ENCODE measurements at places on chromosomes 1 and 21.

- peaks cover 14% of the 10 kb centered on the region for H3K36me3 ChIP-seq
- H3K27ac ChIP-seq = no peak overlapping the region
- no peak overlapping the region for H3K4me3 ChIP-seq
- DNase-seq = no peak
- no peaks in the 10 kb centered on the region for H3K4me1 ChIP-seq
Measured at GRCh38 chr1:155801149-155801548, 55.9 kb downstream of the GON4L start.

DNA sequence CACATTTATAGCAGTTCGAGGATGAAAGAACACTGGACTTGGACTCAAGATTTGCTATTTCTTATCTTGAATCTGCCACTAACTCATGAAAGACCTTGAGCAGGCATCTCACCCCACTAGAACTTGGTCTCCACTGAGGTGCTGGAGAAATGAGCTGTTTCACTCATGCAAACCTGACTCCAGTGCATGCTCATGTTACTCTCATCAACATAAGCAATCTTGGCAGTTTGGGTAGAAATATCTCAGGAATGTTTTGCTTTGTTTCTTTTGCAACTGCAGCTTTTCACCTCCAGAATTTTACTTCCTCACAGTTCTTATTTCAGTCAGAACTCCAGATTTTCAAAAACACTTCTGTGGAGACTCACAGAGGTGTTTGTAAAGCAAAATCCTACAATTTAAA lies 46.2 kb upstream of the DAB1 start:
- DNase-seq = no peak
- H3K27ac ChIP-seq = no peak overlapping the region
- H3K4me1 ChIP-seq = no peaks in the 10 kb centered on the region
- no peaks in the 10 kb centered on the region for H3K27me3 ChIP-seq

DNA sequence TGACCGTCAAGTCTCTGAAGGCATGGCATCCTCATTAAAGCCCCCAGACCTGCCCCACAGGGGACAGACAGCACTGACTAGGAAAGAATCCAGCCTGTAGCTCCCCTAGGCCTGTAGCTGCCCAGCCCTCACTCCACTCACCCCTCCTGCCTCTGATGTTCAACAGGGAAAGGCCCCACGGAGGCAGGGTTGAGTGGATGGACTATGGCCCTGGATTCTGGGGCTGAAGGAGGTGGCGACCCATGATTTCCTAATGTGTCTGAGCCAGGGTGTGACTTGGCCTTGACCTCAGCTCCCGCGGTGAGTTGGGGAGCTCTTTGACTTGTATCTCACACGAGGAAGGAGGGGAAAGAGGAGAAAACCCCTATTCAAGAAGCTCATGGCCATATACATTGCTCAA lies 238.5 kb upstream of the CSF3R start:
- DNase-seq = no peak
- peaks cover 98% of the 10 kb centered on the region for H3K27me3 ChIP-seq
- H3K27ac ChIP-seq = no peak overlapping the region
- no peak overlapping the region for H3K4me3 ChIP-seq

GRCh38 chr1:28144203-28145135 lies 32.0 kb downstream of the PTAFR start:
- H3K4me3 ChIP-seq = no peak overlapping the region
- H3K4me1 ChIP-seq = peaks cover 10% of the 10 kb centered on the region
- H3K27ac ChIP-seq = no peak overlapping the region
- no peaks in the 10 kb centered on the region for H3K36me3 ChIP-seq

GRCh38 chr21:40546647-40547046 lies 300.3 kb downstream of the DSCAM start:
- no peak overlapping the region for H3K27ac ChIP-seq
- no peaks in the 10 kb centered on the region for H3K27me3 ChIP-seq
- H3K4me3 ChIP-seq = no peak overlapping the region
- no peak for DNase-seq

- H3K4me1 ChIP-seq = peaks cover 2% of the 10 kb centered on the region
- no peak overlapping the region for H3K4me3 ChIP-seq
- no peak for DNase-seq
- no peaks in the 10 kb centered on the region for H3K27me3 ChIP-seq
- no peak overlapping the region for H3K27ac ChIP-seq
Measured at GRCh38 chr21:20997311-20997635, 936 bp upstream of the NCAM2 start.

DNA sequence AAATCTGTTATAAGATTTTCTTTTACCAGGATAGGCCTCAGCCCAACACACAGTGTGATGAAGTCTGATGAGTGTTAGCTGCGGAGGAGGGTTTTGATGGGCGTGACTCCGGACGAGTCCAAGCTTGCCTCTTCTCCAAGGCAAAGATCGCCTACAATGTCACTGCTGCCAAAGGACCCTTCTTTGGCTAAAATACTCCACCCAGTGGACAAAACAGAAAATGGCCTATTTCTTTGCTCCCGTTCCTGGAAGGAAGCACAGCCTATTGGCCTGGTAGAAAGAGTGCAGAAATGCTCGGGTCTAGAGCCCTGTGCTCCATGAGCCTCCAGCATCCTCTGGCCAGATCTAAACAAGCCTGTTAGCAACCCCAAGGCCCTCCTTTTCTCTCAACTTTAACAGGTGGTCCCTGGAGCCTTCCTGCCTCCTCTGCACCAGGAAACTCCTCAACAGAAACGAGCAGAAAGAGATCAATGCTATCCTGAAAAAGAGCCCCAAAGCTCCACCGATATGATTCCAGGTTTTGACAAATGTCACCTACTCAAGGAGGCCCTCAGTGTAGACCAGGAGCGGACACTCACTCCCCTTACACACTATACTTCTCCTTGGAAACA lies 3.4 kb upstream of the CASQ2 start:
- no peaks in the 10 kb centered on the region for H3K36me3 ChIP-seq
- no peaks in the 10 kb centered on the region for H3K27me3 ChIP-seq
- peak overlapping the region; percentile 25 for H3K4me3 ChIP-seq
- DNase-seq = peak; percentile 67
- no peaks in the 10 kb centered on the region for H3K4me1 ChIP-seq

GRCh38 chr1:3126756-3127678 lies 58.0 kb downstream of the PRDM16 start:
- H3K27ac ChIP-seq = no peak overlapping the region
- no peak overlapping the region for H3K4me3 ChIP-seq
- no peaks in the 10 kb centered on the region for H3K4me1 ChIP-seq
- peaks cover 94% of the 10 kb centered on the region for H3K27me3 ChIP-seq

- no peaks in the 10 kb centered on the region for H3K36me3 ChIP-seq
- H3K27me3 ChIP-seq = no peaks in the 10 kb centered on the region
- no peaks in the 10 kb centered on the region for H3K4me1 ChIP-seq
- no peak overlapping the region for H3K27ac ChIP-seq
Measured at GRCh38 chr1:55726994-55727393, 511.8 kb upstream of the USP24 start.

GRCh38 chr1:66275601-66276023 lies 258.3 kb upstream of the SGIP1 start:
- peaks cover 85% of the 10 kb centered on the region for H3K4me1 ChIP-seq
- H3K27me3 ChIP-seq = no peaks in the 10 kb centered on the region
- no peak for DNase-seq
- H3K27ac ChIP-seq = peak overlapping the region; percentile 88
- no peaks in the 10 kb centered on the region for H3K36me3 ChIP-seq

GRCh38 chr1:14929547-14930246 lies 223.8 kb upstream of the TMEM51 start:
- no peaks in the 10 kb centered on the region for H3K36me3 ChIP-seq
- H3K4me1 ChIP-seq = no peaks in the 10 kb centered on the region
- DNase-seq = no peak

DNA sequence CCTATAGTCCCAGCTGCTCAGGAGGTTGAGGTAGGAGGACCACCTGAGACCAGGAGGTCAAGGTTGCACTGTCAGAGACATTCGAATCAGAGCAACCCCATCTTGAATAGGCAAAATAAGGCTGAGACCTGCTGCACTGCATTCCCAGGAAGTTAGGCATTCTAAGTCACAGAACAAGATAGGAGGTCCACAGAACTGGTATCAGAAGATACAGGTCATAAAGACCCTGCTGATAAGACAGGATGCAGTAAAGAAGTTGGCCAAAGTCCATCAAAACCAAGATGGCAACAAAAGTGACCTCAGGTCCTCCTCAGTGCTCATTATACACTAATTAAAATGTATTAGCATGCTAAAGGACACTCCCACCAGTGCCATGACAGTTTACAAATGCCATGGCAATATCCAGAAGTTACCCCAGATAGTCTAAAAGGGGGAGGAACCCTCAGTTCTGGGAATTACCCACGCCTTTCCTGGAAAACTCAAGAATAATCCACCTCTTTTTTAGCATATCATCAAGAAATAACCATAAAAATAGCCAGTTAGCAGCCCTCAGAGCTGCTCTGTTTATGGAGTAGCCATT lies 65.2 kb upstream of the KLHDC7A start:
- H3K4me3 ChIP-seq = no peak overlapping the region
- H3K27ac ChIP-seq = no peak overlapping the region
- peaks cover 94% of the 10 kb centered on the region for H3K27me3 ChIP-seq
- no peaks in the 10 kb centered on the region for H3K36me3 ChIP-seq
- no peaks in the 10 kb centered on the region for H3K4me1 ChIP-seq

- no peaks in the 10 kb centered on the region for H3K36me3 ChIP-seq
- H3K4me1 ChIP-seq = peaks cover 10% of the 10 kb centered on the region
- peak overlapping the region; percentile 16 for H3K27ac ChIP-seq
- H3K27me3 ChIP-seq = no peaks in the 10 kb centered on the region
- peak; percentile 42 for DNase-seq
Measured at GRCh38 chr1:117735045-117735992, 129.5 kb downstream of the TENT5C start.

- no peaks in the 10 kb centered on the region for H3K27me3 ChIP-seq
- peak; percentile 38 for DNase-seq
- no peaks in the 10 kb centered on the region for H3K36me3 ChIP-seq
- no peak overlapping the region for H3K27ac ChIP-seq
Measured at GRCh38 chr21:21230672-21231071, 232.5 kb downstream of the NCAM2 start.

GRCh38 chr1:89949991-89950624 lies 44.8 kb upstream of the ZNF326 start:
- no peak overlapping the region for H3K4me3 ChIP-seq
- DNase-seq = no peak
- H3K27me3 ChIP-seq = no peaks in the 10 kb centered on the region

DNA sequence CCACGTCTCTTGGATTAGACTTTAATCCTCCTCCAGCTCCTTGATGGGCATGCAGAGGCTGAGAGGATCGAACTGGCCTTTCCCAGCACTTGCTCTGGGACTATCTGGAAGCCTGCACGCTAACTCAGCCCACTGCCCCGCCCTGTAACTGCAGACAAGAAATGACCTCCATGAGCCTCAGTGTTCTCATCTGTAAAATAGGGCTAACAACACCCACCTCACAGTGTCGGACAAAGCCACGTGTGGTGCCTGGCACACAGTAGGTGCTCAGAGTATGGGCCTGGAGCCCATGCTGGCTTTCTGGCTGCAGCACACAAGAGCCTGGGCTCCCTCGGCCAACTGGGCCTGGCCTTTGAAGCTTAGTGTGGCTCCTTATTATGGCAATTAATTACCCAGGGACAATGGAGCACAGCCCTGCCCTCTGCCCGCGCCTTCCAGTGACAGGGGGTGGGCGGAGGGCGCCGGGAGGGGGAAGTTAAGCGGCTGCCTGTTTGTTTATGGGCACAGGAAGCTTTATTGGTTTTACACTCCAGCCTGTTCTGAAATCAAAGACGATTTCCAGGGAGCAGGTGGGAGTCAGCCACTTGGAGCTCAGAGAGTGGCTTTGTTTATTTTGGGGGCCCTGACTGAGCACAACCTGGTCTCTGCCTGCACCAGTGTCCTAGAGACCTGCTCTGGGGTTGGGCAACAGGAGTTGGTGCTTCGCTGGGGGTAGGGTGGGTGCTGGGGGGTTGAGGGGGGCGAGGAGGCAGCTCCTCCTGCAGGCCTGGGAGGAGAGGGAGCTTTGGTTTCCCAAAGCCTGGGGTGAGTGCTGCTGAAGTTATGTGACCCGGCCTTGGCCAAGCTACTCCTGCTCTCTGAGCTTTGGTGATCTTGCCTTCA lies 31.0 kb downstream of the PAX7 start:
- H3K36me3 ChIP-seq = no peaks in the 10 kb centered on the region
- H3K4me1 ChIP-seq = no peaks in the 10 kb centered on the region
- H3K27ac ChIP-seq = no peak overlapping the region
- no peak for DNase-seq
- H3K27me3 ChIP-seq = peaks cover 98% of the 10 kb centered on the region

- no peaks in the 10 kb centered on the region for H3K27me3 ChIP-seq
- H3K36me3 ChIP-seq = no peaks in the 10 kb centered on the region
- H3K4me1 ChIP-seq = no peaks in the 10 kb centered on the region
- H3K27ac ChIP-seq = no peak overlapping the region
- DNase-seq = no peak
Measured at GRCh38 chr1:29094954-29095353, 28.7 kb downstream of the TMEM200B start.

- H3K27me3 ChIP-seq = no peaks in the 10 kb centered on the region
- DNase-seq = no peak
- H3K36me3 ChIP-seq = no peaks in the 10 kb centered on the region
- H3K27ac ChIP-seq = no peak overlapping the region
Measured at GRCh38 chr1:170716835-170717429, 53.0 kb downstream of the PRRX1 start.

- H3K4me3 ChIP-seq = no peak overlapping the region
- no peak overlapping the region for H3K27ac ChIP-seq
- DNase-seq = no peak
- H3K36me3 ChIP-seq = no peaks in the 10 kb centered on the region
- H3K4me1 ChIP-seq = peaks cover 10% of the 10 kb centered on the region
Measured at GRCh38 chr1:56911098-56911938, 54.5 kb downstream of the C8B start.

DNA sequence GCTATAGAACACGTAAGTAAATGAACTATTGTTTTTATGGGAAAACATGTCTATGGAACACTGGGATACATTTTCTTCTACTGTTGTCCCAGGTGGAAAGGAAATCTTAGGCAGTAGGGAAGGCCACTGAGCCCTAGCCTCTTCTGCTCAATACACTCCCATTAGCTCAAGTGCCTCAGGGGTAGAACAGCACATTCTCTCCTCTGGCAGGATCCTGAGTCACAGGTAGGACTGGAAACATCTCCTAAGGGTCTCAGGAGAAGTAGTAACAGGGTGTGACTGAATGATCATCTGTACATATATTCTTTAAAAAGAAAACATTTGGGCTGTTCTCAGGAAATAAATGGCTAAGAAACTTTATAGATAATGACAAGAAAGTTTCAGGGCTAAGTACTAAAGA lies 175.6 kb upstream of the ESRRG start:
- no peaks in the 10 kb centered on the region for H3K4me1 ChIP-seq
- DNase-seq = no peak
- no peak overlapping the region for H3K4me3 ChIP-seq
- no peak overlapping the region for H3K27ac ChIP-seq
- no peaks in the 10 kb centered on the region for H3K36me3 ChIP-seq

Data from MM.1S (cell line).